ENCODE measurements at places on chromosomes 11 and 22. TPM values are rescaled to one million over a fixed set of nuclear protein-coding genes. Genes with fewer than 3 reads are reported as not detected.

- no peak for DNase-seq
These were observed 2.7 kb upstream of the PPP6R3 start for GRCh38 chr11:68457898-68458249.

The MUC5AC gene
- total RNA-seq: not detected

- no peak for DNase-seq
These were observed 339.4 kb downstream of the CADM1 start for GRCh38 chr11:115164774-115165173.

DNA sequence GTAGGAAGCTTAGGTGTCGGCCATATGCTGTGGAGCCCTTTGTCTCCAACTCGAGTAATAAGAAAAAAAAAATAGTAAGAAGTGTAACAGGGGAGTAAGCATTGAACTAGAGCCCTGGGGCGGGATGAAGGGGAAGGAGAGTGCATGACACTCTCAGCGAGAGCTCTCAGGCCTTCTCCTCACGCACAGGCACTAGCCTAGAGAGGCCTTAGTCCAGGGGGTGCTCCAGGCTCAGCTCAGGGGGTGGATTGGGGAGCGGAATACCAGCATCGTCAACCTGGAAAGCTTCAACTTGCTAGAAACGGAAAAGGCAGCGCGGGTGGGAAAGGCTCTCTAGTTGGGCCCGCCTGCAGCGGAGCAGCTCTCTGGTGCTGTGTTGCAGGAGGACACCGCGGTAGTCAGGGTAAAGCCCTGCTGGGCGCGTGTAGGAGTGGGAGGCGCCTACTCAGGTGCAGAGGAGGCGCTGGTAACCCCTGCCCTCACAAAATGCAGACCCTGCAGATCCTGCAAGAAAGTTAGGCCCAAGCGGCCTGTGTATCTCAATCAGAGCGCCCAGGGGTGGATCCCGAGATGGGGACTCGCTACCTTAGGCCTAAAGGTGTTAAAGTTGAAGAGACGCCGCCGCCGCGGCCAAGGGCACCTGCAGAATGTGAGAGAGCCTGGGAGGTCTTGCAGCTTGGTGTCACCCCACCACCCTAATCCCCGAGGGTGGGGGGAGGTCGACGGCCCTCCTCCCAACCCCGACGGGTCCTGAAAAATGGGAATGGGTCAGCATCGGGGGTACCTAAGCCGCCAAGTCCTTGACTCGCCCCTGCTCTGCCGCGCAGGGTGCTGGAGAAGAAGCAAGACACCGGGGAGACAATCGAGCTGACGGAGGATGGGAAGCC lies 2.8 kb downstream of the SLC17A6 start:
- no peak for DNase-seq

The MUC6 gene
- not detected for total RNA-seq

The NPAS4 gene
- 0.34 TPM for total RNA-seq

All from activated CD8-positive, alpha-beta T cell treated with anti-CD3 and anti-CD28 coated beads, Interleukin-2, amount 10 ng/mL, durations not matched to agents 7 days and 5 days (primary cell).